Stimulated activated CD4-positive, alpha-beta T cell treated with anti-CD3 and anti-CD28 coated beads, TNF-alpha, amount 100 ng/mL, for 1 hour (primary cell): ENCODE measurements at places on chromosomes 7 and 10.

GRCh38 chr10:58225654-58226053 is 42.0 kb downstream of the IPMK start:
- no peak for DNase-seq

GRCh38 chr10:30857803-30858202 is 173.9 kb downstream of the ZNF438 start:
- no peak for DNase-seq

- no peak for DNase-seq
Observed at GRCh38 chr7:150855046-150855445, 2.7 kb downstream of the AOC1 start.

GRCh38 chr7:50336894-50337703 is 32.6 kb downstream of the IKZF1 start:
- no peak for DNase-seq

DNA sequence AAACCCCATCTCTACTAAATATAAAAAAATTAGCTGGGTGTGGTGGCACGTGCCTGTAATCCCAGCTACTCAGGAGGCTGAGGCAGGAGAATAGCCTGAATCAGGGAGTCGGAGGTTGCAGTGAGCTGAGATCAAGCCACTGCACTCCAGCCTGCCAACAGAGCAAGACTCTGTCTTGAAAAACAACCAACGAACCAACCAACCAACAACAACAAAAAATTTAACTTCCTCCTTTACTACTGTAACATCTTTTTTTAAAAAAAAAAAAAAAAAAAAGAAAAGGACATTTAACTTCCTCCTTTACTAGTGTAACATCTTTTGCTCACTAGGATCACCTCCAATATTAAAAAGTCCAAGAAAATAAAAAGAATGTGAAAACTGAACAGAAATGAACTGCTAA is 92.3 kb upstream of the TMEM168 start:
- no peak for DNase-seq

GRCh38 chr10:125843603-125844329 is 20.4 kb downstream of the BCCIP start:
- DNase-seq: no peak
